ENCODE measurements at places on chromosomes 12 and 14. TPM values are rescaled to one million over a fixed set of nuclear protein-coding genes. Genes with fewer than 3 reads are reported as not detected.

The RPL10L gene
- not detected for total RNA-seq

The HOXC5 gene
- total RNA-seq = 0.12 TPM

The IKBIP gene
- total RNA-seq = 74.2 TPM

The HSPB8 gene
- 31.5 TPM for total RNA-seq

- DNase-seq = no peak
Observed at GRCh38 chr12:24770821-24771220, 178.1 kb downstream of the BCAT1 start.

DNA sequence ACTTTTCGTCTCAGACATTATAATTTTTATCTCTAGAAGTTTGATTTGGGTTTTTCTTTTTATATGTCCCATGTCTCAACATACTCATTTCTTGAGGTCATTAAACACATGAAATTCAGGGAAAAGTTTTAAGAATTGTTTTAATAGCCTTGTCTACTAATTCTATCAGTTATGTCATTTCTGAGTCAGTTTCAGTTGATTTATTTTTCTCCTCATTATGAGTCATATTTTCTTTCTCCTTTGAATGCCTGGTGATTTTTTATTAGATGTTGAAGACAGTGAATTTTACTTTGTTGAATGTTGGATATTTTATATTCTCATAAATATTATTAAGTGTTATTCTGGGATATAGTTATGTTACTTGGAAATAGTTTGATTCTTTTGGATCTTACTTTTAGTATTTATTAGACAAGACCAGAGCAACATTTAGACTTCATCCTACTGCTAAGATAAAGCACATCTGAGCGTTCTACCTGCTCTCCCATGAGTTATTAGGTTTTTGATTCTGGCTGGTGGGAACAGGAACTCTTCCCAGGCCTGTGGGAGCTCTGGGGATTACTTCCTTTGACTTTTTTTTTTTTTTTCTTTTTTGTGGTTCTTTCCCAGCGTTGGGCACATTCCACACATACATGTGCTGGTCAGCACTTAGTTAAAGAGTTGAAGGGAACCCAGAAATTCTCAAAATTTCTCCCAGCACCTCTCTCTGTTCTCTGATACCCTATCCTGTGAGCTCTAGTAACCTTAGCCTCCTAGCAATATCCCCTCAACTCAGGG is 1157.7 kb downstream of the BCL11B start:
- no peak for DNase-seq

DNA sequence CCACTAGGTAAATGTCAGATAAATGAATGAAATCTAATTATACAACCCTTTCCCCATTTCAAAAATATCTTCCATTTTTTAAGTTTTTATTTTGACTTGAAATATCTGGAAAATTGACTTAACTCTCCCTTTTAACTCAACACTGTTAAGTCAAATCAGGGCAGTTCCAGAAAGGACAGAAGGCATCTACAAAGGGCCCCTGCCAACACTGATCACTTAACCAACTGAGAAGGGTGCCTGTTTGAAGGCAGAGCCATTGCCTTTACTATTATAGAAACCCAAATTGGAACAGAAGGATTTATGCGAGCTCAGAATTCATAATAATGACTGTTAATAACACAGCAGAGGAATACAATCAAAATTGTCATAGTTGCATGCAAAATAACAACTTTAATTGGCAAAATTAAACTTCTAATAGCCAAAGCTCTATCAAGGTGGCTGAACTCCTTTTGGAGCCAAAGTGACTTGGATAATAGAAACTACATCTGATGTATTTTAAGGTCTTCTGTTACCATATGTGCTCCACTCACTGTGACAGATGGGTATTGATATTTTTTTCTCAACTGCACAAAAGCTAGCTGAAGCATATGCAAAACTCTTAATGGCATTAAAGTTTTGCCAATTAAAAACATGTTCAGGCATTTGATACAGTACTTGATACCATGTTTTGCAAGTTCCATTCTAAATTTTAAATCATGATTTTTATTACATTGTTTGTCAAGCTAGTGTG is 383.8 kb downstream of the NOVA1 start:
- no peak for DNase-seq

DNA sequence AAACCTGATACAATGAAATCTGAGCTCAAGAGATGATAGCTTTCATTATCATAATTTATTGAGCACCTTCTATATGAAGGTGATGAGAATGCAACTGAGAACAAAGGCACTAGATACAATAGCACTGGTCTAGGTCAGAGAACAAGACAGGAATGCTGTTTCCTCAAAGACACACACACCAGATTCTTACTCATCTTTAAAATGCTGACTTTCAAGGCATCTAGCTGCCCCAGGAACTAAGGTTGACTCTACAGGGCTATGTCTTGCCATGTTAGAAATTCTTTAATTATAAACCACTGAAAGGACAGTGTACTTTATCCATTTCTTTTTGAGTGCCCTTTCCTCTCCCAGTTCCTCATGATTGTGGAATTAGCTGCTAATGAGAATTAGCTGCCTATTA is 195.4 kb upstream of the RMST start:
- DNase-seq = no peak

GRCh38 chr12:128621304-128621703 is 202.5 kb downstream of the SLC15A4 start:
- DNase-seq = no peak

All from glomerular endothelial cell (primary cell).